ENCODE measurements at places on chromosomes 2 and 18.

- DNase-seq = no peak
These were observed 1580.0 kb downstream of the LRP1B start for GRCh38 chr2:140550821-140551220.

DNA sequence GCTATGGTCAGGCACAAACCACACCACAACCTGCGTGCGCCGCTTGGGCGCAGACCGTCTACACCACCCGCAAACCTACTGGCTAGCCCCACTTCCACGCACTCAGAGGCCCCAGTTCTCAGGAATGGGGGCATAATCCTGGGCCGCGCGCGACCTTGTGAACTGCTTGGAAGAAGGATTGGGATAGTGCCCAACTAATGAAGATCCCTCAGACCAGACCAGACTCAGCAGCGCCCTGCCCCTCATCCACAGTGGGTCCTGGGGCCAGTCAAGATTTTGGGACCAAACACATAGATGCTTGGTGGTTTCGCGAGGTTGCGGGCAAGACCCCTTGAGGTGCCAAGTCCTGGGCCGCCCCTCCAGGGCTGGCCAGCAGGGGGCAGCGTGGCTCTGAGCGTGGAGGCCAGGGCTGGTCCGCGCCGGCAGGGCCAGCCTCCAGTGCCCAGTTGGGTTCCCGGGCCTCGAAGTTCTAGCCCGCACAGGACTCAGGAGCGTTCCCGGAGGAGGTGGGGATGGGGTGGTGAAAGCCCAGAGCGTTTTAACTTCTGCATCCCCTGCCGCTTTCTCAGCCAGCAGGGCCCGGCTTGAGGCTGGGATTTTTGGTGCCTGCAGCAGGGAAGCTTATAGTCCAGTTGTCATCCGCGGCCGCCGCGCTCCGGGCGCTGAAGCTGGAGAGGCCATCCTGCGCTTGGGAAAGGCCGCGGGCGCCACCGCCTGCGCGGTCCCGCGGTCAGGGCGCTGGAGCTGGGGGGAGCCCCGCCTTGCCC is 8.3 kb downstream of the OSR1 start:
- DNase-seq = no peak

GRCh38 chr2:54041135-54041534 is 70.3 kb upstream of the PSME4 start:
- DNase-seq = no peak

DNA sequence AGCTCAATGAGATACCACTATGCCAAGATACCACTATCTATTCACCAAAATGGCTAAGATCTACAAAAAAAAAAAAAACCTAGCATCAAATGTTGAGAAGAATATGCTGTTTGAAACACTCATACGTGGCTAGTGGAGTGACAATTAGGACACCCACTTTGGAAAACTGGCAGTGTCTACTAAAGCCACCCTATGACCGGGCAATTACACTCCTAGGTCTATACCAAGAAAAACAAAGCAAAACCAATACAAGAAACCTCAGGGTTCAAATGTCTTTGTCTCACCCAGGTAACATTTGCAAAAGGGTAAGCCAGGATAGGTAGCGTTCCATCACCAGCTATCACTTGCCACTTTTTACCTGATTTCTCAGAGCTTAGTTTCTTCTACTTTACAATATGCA is 123.6 kb upstream of the CAB39 start:
- DNase-seq = no peak

- no peak for DNase-seq
These were observed 736.2 kb upstream of the GCFC2 start for GRCh38 chr2:76446872-76447271.

GRCh38 chr2:70967189-70967588 is 11.2 kb upstream of the ANKRD53 start:
- no peak for DNase-seq

GRCh38 chr2:38653715-38654527 is 12.0 kb upstream of the GALM start:
- no peak for DNase-seq

DNA sequence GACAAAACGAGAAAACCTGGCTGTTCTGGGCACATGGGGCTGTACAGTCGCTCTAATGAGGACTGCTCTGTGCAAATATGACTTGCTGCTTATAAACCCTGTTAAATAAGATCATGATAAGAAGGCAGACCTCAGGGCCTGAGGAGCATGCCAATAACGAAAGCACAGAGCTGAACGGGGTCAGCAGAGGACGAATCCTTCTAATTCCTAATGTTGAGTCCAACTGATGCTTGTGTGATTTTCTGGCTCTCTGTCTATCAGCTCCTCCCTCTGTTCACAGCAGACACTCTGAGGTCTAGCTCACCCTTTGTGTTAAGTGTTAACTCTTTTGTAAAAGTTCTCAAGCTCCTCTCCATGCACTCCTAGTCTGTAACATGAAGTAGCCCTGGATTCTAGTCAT is 167.2 kb upstream of the REV1 start:
- DNase-seq = no peak

- no peak for DNase-seq
These were observed 1.1 kb downstream of the MIB1 start for GRCh38 chr18:21741562-21742314.

GRCh38 chr2:146984014-146984413 is 860.8 kb upstream of the ACVR2A start:
- no peak for DNase-seq

- DNase-seq = peak; percentile 20
These were observed 57.3 kb upstream of the SULT1C3 start for GRCh38 chr2:108182489-108182888.

GRCh38 chr2:42050010-42050702 is 2.3 kb downstream of the PKDCC start:
- DNase-seq = no peak

GRCh38 chr18:28177828-28178635 is 1.1 kb upstream of the CDH2 start:
- DNase-seq = peak; percentile 58
